T-helper 22 cell (primary cell): ENCODE measurements at places on chromosomes 6 and 20.

GRCh38 chr20:42701948-42702347, 487.8 kb downstream of the PTPRT start:
- DNase-seq = no peak

DNA sequence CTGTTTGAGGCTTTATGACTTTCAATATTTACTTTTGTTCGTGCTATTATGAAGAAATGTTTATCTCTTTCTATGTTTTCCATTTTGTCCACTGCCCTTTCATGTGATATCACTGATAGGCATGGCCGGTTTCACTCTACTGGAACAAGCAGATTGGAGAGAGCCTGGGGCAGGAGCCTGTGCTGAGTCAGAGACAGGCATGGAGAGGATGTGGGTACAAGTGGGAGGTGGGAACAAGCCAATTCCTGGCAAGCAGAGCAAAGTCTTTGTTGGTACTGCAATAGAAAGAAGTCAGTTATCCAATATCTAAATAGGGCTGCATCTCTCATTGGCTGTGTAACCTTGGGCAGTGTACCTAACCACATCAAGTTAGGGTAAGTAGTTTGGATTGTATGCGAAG, 545.6 kb upstream of the MAP3K7 start:
- DNase-seq = no peak

GRCh38 chr6:136676075-136676474, 116.2 kb downstream of the MAP3K5 start:
- DNase-seq = no peak

- DNase-seq = no peak
These were observed 101.6 kb downstream of the DLL1 start for GRCh38 chr6:170189236-170189635.

GRCh38 chr20:57126481-57127092, 139.9 kb downstream of the BMP7 start:
- no peak for DNase-seq

- DNase-seq = no peak
These were observed 454.3 kb downstream of the BTBD3 start for GRCh38 chr20:12371990-12372389.

- no peak for DNase-seq
These were observed 9.5 kb downstream of the TXNDC5 start for GRCh38 chr6:7901056-7901455.

DNA sequence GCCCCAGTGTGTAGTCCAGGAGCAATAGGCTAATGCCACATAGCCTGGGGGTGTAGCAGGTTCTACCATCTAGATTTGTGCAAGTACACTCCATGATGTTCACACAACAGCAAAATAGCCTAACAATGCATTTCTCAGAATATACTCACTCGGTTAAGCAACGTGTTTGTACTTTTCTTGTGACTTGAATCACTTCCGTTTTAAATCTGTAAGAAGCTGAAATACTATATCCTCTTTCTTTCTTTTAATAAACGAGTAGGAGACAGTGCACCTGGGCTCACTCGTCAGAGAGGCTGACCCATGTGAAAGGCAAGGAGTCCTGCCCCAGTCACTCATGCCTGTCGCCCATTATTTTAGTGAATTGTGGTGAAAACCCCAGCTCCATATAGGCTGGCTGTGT, 201.6 kb downstream of the FOXA2 start:
- DNase-seq = no peak

- DNase-seq = no peak
These were observed 4.8 kb downstream of the PIM1 start for GRCh38 chr6:37174515-37175331.

GRCh38 chr6:44842616-44843015, 455.1 kb downstream of the CDC5L start:
- DNase-seq = no peak

DNA sequence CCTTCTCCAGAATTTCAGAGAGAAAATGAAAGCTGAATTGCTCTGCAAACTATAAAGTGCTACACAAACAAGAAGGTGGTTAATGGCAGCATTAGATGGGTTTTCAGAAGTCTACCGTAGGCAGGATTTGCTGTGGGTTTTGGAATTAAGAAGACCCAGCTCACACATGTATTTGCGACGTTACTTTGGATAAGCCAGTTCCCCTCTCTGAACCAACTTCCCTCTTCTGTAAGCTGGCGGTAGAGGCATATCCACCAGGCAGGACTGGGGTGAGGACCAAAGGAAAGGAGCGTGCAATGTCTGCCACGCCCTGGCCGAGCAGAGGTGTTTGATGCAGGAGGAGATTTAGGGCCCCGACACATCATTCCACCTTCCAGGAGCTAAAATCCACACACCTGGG, 6.9 kb downstream of the RSPO4 start:
- no peak for DNase-seq

GRCh38 chr6:144232832-144233230, 52.3 kb upstream of the UTRN start:
- DNase-seq = no peak

DNA sequence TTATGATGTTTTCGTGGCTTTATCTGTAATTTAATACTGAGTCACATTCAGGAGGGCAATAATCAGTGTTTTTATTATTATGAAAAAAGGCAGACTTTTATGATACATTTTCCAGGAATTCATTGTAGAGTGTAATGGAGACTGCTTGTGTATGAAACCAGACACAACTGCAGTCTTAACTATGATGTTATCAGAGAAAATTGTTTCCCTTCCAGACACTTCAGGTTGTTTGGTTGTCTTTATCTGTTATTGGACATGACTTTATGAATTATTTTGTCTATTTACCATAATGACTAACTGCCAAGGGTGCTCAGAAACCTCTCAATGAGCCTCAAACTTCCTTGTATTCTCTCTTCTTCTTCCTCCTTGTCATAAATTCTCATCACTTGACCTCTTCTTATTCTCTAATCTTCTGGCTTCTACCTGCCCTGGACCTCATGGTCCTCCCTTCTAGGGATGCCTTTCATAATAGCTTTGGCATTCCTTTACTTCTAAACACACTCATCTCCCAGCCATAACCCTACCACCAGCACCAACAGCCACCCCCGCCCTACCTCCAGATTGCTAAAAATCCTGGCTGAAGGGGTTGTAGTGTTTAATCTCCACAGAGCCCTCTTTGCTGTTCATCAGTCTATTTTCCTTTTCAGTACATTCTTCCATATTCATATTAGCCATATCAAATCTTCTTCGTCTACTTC, 492.5 kb downstream of the CDKAL1 start:
- no peak for DNase-seq

- DNase-seq = no peak
These were observed 20.2 kb downstream of the RNF8 start for GRCh38 chr6:37373822-37374471.

DNA sequence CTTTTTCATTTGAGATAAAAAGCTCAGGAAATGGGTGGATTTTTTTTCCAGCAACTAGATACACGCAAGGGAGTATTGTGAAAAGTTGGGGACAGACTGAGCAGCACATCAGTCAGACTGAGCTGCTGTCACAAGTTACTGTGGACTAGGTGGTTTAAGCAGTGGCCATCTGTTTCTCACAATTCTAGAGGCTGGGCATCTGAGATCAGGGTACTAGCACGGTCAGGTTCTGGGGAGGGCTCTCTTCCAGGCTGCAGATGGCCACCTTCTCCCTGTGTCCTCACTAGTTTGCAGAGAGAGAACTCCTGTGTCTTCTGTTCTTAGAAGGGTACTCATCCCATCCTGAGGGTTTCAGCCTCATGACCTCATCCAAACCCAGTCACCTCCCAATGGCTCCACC, 178.3 kb downstream of the SYNDIG1 start:
- DNase-seq = no peak

GRCh38 chr6:109257494-109257893, 124.8 kb downstream of the CD164 start:
- no peak for DNase-seq

DNA sequence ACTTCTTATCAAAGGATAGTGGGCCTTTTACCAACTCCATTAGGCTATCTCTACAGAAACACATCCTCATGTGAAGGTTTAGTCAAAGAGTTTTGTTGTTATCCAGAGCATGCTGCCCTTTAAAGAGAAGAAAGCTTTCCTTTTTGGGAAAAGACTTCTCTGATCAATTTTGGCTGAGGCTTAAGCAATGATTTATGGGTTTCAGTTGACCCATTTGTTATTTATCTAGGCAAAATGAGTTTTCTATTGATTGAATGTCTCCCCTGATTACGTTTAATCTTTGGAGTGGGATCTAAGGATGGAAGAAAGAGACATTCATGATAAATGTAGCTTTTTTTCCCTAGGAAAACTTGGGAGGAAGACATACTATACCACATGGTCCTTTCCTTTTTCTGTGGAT, 326.6 kb upstream of the JAG1 start:
- DNase-seq = no peak

DNA sequence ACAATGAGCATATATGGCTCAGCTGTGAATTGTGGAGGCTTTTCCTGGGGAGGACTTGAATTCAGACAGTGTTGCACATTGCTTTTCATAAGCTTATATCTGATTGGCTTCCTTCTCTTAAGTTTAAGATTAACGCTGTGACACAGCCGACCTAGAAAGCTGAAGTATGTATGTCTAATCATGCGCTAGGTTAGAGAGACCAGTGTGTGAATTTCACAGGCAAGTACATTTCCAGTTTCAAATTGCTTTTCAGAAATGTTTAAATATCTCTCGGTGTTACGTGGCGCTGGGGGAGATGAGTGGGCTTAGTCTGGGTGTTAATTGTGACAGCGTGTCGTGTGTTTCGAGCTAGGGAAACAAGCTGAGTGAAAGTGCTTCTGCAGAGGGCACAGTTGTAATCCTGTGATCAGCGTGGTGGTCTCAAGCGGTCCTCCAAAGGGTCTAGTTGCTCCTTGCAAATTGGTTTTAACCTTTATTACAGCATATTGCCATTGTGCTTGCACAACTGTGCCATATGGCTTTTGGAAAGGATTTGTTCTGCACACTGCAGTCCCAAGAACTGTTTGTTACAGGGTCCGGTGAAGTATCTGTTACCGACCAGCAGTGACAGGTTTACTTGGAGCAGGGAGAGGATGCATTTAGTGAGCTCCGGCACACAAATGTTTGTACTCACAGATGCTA, 166.6 kb downstream of the SASH1 start:
- DNase-seq = no peak

DNA sequence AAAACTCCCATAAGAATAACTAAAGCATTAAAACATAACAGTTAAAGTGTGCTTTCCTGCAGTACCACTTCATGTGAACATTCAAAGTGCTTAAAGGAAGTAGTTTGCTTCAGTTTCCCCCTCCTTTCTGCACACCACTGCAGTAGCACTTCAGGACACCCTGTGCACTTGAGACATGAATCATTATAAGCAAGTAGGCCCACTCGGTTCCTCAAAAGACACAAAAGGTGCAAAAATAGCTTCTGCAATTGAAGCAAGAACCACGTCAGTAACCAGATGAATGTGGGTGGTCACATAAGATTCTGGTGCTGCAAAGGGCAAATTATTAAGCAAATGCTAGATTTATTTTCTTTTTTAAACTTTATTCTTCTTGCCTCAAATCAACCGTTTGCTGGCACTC, 160.6 kb downstream of the HIVEP2 start:
- DNase-seq = no peak

GRCh38 chr20:47206962-47207641, 149.4 kb downstream of the ZMYND8 start:
- no peak for DNase-seq

GRCh38 chr20:10670501-10671220, 3.1 kb downstream of the JAG1 start:
- no peak for DNase-seq

DNA sequence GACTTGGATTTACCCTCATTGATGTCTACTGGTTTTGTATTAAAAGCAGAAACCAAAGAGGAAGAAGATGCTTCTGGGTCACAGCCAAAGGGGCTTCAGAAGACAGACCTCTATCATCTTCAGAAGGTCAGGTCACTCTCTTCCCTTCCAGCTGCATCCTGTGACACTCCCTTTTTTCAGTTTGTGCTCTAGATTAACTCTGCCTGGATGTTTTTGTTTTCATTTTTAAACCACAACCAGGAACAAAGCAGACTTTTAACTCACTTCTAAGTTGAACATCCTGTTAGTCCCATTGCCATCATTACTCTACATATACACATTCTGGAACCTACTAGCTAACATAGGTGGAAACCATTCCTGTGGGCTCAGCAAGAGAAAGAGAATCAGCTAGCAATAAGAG, 45.2 kb downstream of the AKIRIN2 start:
- no peak for DNase-seq

DNA sequence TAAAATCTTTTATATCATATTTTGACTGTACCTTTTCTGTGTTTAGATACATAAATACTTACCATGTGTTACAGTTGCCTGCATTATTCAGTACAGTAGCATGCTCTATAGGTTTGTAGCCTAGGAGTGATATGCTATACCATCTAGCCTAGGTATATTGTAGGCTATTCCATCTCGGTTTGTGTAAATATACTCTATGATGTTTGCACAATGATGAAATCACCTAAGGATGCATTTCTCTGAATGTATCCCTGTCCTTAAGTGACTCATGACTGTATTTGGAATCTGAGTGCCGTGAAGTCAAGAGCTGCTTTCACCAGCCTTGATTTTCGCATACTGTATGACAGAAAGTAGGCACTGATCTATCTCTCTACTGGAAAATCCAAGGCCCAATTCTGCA, 129.9 kb downstream of the UTRN start:
- DNase-seq = no peak

GRCh38 chr20:17828598-17829144, 128.9 kb downstream of the BANF2 start:
- no peak for DNase-seq

- DNase-seq = no peak
These were observed 29.6 kb downstream of the MDN1 start for GRCh38 chr6:89789980-89790379.

GRCh38 chr6:97778290-97779038, 495.4 kb upstream of the MMS22L start:
- no peak for DNase-seq

DNA sequence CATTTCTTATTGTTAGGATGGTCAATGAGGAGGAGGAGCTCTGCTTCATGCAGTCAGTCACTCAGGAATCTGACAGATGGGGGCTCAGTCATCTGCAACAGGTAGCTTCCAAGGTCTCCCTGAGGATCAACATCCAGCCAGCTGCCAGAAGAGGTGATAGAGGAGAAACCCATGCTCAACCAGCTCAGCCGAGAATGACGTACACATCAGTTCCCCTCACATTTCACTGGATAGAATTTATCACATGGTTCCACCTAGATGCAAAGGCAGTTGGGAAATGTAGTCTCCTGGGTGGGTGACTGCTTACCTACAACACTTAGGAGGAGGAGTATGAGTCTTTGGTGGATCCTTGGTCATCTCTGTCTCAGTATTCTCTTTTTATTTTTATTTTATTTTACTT, 144.5 kb downstream of the CEBPB start:
- no peak for DNase-seq

- no peak for DNase-seq
These were observed 360 bp downstream of the ANKRD60 start for GRCh38 chr20:58228103-58228483.

GRCh38 chr6:34022250-34022872, 123.5 kb downstream of the GRM4 start:
- DNase-seq = no peak

- no peak for DNase-seq
These were observed 832.2 kb downstream of the EYS start for GRCh38 chr6:64874776-64875175.

DNA sequence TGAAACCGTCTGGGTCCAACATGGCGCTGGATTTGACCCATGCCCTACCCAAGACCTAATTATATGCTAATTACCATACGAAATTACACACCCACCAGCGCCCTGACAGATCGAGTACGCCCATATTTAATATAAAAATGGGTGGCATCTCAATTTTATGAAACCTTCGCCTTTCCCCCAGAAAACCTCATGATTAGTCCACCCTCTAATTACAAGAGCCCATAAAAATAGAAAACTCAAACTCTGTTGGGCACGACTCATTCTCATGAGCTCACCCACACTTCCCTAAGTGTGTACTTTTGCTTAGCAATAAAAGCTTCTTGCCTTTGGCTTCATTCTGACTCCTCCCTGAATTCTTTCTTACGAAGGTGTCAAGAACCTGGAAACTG, 136.4 kb downstream of the OR2B2 start:
- no peak for DNase-seq
